ENCODE measurements at places on chromosomes 12 and 14.

DNA sequence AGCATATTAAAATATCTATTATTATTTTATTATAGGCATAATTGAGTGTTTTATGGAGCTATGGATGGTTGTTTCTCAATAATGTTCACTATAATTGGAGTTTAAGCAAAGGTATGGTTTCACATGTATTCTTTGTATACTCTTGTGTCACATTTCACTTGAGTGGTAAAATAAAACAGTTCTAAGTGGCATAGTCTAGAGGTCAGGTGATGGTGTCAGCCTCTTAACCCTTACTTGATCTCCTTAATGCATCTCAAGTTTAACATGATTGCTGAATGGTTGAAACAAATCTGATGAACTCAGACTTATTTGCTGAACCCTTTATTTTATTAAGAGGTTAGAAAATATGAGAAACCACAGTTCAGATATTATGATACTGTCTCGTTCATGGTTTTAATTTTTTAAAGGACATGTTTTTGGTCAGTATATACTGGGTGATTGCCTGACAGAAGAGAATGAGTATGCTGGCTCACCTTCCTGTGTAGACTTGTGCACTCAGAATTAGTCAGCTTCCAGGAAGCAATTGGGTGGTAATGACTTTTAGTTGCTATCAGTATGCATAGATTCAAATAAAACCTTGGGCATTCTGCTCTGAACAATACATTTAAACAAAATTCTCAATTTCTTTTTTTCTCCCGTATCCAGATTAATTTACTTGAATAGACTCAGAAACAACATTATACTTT lies 464.6 kb downstream of the PCNX1 start:
- no peak for DNase-seq

DNA sequence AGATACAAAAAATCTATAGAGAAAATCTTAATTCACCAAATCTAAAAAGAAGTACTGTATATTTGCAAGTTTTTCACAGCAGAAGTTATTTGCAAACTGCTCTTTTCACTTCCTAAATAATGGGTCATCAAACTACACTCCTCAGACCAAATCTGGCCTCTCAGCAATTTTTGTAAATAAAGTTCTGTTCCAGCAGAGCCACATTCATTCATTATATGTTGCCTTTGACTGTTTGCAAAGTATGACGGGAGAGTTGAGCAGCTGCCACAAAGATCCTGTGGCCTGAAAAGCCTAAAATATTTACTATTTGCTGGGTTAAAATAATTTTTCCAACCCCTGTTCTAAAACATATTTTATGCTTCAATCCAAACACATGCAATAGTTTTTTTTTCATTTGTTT lies 1222.3 kb upstream of the SEL1L start:
- no peak for DNase-seq

- peak; percentile 61 for DNase-seq
Measured at GRCh38 chr14:89027097-89027740, 202.8 kb downstream of the TTC8 start.

DNA sequence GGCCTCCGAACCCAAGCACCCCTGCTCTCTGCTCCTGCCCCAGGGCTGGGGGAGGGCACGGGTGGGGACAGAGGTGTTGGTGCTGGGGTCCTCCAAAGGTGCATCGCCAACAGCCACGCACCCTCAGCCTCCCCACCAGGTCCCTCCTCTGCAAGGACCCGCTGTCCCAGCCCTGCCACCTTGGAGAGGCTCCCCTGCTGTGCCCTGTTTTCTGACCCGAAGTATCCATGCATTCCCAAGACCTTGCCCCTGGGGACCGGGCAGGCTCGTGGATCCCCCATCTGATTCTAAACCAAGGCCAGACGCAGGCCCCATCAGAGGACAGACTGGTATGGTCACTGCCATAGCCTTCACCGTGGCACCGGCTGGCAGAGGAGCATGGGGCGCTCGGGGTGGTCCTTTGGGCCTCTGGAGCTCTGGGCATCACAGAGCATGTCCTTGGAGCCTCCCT lies 22.7 kb upstream of the BEGAIN start:
- no peak for DNase-seq

DNA sequence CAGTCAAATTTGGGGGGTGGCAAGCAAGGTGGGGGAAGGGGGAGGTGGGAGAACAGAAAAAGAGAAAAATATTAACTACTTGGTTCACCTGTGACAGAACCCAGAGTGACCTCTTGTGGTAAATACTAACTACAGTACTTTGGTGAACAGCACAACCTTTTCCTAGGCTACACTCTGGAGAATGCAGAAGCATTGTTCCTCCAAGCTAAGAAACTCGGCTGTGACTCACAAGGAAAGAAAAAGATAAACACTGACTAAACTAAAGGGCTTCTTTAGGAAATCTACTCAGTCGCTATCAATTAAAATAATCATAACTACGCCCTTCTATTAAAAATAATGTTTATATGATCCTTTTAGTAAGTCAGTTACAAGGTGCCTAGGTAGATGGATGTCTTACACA lies 5.4 kb downstream of the KCNH5 start:
- no peak for DNase-seq
